Inflammatory macrophage treated with lipopolysaccharide for 4 hours (primary cell): ENCODE measurements at places on chromosomes 7 and 10.

DNA sequence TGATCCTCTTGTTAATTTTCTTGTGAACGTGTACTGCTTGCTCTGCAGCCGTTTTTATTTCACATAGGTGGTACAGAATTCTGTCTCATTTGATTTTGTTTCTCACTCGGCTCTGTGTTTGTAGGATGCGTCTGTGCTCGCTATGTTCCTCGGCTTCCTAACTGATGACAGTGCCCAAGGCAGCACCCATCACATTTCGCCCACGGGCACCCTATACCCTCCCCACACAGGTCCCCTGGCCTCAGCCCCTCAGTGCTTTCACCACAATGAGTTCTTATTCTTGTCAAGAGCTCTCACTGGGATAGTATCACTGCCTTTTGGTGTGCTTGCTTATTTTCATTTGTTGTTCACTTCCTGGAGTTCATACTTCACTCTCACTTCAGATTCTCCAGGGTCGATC is 28.1 kb downstream of the UCMA start:
- DNase-seq, result no peak

GRCh38 chr10:5666008-5666840 is at the start of gene ASB13:
ASB13 (minus strand) TSS chr10:5666595; CDS start chr10:5666551, 44 bp downstream.
- peak; percentile 57 for DNase-seq

- DNase-seq, result no peak
These were observed 167.8 kb downstream of the USP6NL start for GRCh38 chr10:11443468-11444154.

- DNase-seq, result no peak
These were observed 141.4 kb upstream of the HABP2 start for GRCh38 chr10:113411456-113411855.

GRCh38 chr7:99035723-99036545 is 108.0 kb downstream of the SMURF1 start:
- DNase-seq, result no peak

GRCh38 chr10:85601526-85601925 is 765.1 kb downstream of the GRID1 start:
- DNase-seq, result no peak

GRCh38 chr10:14112056-14112455 is 218.7 kb downstream of the FRMD4A start:
- DNase-seq, result no peak

- no peak for DNase-seq
These were observed 8.4 kb downstream of the CPA2 start for GRCh38 chr7:130274983-130275591.

GRCh38 chr7:131265227-131265626 is 62.4 kb upstream of the MKLN1 start:
- peak; percentile 82 for DNase-seq

GRCh38 chr10:76106611-76107010 is 675.2 kb downstream of the LRMDA start:
- no peak for DNase-seq

DNA sequence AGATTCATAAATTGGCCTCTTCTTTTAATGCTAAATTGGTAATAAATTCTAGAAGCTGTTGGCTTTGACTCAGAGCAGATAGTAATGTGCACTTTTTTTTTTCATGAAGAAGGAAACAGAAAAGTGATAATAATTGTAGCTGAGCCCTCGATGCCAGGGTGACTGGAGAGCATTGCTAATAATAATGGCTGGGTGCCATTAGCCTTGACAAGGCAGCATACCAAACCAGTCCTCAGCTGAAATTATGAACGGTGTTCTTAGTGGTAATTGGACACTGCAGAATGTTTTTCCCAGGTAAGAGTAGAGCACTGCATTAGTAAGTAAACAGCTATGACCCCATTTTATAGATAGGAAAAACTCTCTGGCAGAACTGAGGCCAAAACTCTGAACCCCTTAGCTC is 18.9 kb downstream of the PLEKHA8 start:
- no peak for DNase-seq

GRCh38 chr7:1170741-1171501 is 10.9 kb upstream of the ZFAND2A start:
- DNase-seq, result no peak

- DNase-seq, result no peak
These were observed 148.7 kb upstream of the RSU1 start for GRCh38 chr10:16965740-16966447.

- DNase-seq, result no peak
These were observed 120.3 kb downstream of the ABLIM1 start for GRCh38 chr10:114537736-114538135.

- no peak for DNase-seq
These were observed 240.6 kb upstream of the SEMA3C start for GRCh38 chr7:81159402-81159801.

GRCh38 chr10:77800738-77801266 is 125.8 kb downstream of the DLG5 start:
- DNase-seq, result no peak

DNA sequence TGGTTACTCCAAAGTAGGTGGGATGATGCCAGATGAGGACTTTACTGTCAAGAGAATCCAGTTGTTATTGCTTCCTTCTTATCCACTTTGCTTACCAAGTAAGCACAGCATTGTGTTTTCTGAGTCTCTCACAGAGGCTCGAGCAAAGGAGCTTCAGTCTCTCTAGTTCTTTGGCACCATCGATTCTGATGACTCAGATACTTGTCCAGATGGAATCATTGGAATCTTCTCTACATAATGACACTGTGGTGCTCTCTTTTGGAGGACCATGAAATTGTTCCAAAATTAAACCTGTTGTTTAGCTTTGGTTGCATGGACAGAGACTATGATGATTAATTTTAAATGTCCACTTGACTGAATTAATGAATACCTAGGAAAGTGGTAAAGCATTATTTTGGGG is 132.6 kb downstream of the NXPH1 start:
- no peak for DNase-seq

DNA sequence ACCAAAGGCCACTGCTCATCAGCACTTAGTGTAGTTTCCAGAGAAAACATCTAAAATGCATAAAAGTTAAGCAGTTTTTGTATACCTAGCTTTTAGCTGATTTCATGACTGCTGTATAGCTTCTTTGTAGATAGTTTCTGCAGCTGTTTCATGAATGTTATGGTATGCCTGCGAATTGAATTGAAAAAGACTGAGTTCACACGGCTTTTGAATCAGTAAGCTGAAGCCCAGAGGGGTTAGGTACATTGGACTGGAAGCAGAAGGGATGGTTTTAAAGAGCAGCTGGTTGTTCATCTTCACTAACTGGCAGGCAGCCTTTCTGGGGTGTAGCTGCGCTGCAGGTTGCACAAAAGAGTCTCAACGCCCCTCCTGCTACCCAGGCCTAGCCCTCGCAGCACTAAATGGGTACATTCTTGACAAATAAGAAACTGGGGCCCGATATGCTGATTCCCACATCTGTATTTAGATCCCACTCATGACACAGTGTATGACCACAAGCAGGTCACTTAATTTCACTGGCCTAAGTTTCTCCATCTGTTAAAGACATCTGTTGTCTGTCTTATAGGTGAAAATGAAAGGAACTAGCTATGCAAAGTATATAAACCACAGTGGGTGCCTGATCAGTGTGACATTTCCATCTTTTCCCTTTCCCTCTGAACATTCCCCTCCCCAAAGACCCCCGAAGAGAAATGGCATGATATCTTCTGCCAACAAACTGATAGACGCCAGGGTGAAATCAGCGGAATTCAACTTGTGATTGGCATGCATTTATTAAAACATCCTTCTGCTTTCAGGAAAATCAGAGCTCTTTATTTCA is 85.9 kb upstream of the AGBL3 start:
- no peak for DNase-seq

- DNase-seq, result no peak
These were observed 137.9 kb upstream of the CCDC6 start for GRCh38 chr10:60044242-60044641.

- no peak for DNase-seq
These were observed 80.6 kb upstream of the OIT3 start for GRCh38 chr10:72812753-72813430.

- DNase-seq, result peak; percentile 1
These were observed 146.9 kb downstream of the TPST1 start for GRCh38 chr7:66352071-66352470.

GRCh38 chr7:31494421-31494820 is 19.5 kb upstream of the ITPRID1 start:
- no peak for DNase-seq

GRCh38 chr10:67657775-67658174 is 38.2 kb downstream of the CTNNA3 start:
- DNase-seq, result no peak

GRCh38 chr10:124142006-124142739 is 48.8 kb upstream of the CHST15 start:
- DNase-seq, result no peak

GRCh38 chr10:26555719-26556368 is 117.7 kb downstream of the APBB1IP start:
- peak; percentile 94 for DNase-seq

DNA sequence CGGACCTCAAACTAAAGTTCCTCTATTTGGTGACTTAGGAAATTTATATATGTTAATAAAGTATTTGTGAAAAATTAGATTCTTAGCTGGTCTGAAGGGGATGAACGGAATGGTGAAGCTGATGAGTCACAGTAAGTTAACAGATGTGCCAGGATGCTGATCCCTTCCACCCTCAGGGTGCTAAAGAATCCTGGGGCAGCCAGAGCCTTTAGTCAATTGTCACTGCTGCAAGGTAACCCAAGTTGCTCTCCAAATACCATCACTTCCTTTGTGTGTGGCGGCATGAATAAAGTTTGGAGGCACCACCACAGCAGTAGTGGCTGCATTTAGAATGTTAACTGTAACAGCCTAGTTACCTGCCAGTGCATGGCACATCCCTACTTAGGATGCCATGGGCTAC is 222.6 kb upstream of the PPP1R3A start:
- DNase-seq, result no peak

GRCh38 chr7:33035776-33036175 is 26.8 kb downstream of the NT5C3A start:
- DNase-seq, result peak; percentile 75

DNA sequence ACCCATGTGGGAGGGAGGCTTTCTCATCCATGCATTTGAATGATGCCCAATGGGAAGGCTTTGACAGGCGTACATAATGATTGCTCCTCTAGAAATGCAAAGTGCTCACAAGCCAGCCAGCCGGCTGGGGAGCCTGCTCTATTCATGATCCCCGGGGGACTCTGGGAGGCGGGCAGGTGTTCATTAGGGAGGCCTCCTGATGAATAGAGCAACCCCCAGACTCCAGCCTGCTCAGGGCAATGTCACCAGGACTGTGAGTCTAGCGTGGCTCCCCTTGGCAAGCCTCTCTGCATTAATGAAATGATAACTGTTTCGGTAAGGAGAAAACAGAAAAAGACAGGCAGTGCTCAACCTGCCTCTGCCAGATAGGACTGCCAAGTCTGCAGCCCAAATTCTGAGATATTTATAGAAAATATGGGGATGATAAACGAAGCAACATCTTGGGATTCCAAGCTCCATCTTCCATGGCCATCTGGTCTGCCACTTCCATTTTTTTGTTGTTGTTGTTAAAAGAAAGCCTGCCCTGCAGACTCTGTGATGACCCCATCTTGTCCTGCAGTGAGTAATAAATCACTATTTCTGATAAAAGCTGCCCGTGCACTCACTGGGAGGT is 236.4 kb downstream of the PRPF18 start:
- DNase-seq, result no peak

DNA sequence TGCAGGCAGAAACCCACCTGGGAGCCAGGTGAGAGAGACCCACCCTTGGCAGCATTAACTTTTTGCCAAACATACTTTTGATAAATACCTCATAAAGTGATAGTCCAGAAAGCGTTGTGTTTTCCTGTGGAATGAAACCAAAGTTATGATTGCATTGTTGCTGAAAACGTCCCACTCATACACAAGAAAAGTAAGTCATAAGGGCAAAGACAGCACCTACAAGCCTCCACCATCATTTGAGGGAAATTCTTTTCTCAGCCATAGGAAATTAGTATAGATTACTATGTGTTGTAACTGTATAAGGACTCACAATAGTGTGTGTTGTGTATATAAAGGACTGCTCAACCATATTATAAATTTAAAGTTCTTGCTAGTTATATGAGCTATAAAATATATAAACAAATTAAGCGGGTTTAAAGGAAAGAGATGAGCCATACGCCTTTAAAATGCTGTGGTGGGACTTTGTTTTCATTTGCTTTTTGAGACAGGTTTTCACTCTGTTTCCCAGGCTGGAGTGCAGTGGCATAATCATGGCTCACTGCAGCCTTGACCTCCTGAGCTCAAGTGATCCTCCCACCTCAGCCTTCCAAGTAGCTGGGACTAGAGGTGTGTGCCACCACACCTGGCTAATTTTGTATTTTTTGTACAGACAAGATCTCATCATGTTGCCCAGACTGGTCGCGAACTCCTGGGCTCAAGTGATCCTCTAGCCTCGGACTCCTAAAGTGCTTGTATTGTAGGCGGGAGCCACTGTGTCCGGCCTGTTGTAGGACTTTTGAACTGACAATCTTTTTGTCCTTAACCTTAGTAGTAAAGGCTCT is 160.8 kb downstream of the PKD1L1 start:
- DNase-seq, result no peak

DNA sequence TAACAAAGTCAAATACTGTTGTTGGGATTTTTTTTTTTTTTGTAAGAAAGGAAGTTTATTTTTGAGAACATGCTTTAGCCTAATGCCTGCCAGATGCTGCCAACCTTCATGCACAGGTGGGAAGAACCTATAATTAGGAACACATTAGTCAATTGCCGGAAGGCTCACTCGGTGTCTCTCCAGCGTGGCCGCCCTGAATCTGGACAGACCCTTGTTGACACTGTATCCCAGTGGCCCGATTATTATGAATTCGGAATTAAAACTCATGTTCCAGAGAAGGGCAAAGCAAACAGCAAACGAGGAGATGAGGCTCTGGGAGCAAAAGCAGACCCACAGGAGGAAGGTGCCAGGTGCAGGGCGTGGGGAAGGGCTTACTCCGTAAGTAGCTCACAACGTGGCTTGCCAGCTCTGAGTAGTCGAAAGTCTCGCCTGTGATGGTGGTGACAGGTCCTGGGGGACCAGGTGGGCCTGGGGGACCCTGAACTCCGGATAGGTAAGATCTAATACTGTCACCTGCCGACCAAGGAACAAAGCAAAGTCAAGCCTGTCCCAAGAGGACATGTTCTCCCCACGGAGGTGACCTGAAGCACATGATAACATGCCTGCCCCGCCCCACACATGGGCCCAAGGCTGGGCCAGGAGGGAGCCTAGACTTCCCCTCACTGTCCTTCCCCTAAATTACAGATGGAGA is 48.3 kb downstream of the COL17A1 start:
- no peak for DNase-seq

- no peak for DNase-seq
These were observed 17.7 kb upstream of the GTPBP4 start for GRCh38 chr10:970311-971149.

GRCh38 chr10:67697724-67698131 is 1.7 kb upstream of the CTNNA3 start:
- DNase-seq, result peak; percentile 51

DNA sequence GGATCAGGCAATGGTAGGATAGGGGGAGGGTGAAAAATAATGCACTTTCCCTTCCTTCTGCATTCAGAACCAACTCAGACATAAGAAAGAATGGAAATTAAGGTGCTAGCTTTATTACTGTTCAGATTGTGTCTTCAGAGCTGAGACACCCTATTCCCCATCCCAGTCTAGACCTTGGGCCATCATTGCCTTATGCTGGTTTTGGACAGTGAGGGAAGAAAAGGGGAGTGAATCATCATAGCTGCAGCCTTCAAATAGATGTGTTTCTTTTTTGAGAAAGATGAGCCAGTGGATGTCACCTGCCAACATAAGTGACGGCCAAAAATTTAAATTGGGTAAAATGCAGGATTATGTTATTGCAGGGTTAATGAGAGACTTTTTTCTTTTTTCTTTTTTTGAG is 27.0 kb upstream of the TOMM7 start:
- DNase-seq, result no peak

GRCh38 chr7:116952635-116953371 is 498 bp upstream of the ST7 start:
- DNase-seq, result peak; percentile 59

- no peak for DNase-seq
These were observed 3.3 kb downstream of the FRMPD2 start for GRCh38 chr10:48271047-48271730.
